ENCODE measurements at places on chromosomes 3 and 15.

- DNase-seq: no peak
Measured at GRCh38 chr3:69871251-69871650, 128.3 kb upstream of the SAMMSON start.

- DNase-seq: no peak
Measured at GRCh38 chr3:123037015-123037375, 9.4 kb upstream of the SEMA5B start.

DNA sequence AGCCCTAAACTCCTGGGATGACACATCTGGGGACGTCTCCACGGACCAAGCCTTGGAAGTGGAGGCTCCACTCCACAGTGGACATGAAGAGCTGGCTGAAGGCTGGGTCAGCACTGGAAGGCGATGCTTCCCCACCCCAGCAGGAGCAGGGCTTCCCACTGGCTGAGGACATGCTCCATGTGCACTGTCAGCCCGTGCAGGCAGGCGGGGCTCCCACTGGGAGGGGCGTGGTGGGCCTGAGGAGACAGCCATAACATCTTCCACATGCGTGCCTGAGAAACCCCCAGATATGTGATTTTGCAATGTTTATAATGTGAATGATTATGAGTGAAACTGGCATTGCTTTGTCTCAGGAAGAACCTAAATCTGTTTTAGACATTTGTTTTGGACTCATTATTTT lies 231.3 kb downstream of the KLF13 start:
- DNase-seq: no peak

DNA sequence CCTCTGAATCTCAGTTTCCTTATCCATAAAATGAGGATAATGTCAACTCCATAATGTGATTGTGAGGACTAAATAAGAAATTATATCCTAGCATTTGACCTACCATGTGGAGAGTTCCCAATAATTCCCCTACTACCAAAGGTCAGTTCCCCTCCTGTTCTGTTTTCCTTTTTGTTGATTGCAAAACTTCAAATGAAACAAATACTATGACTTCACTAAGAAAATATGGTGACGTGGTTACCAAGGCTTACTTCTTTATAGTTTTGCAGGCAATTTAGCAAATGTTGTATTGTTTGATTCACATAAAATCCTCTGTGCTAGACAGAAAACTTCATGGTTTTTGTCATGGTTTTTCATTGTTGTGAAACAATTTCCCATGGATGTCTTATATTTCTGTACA lies 153.8 kb upstream of the RORA start:
- no peak for DNase-seq

DNA sequence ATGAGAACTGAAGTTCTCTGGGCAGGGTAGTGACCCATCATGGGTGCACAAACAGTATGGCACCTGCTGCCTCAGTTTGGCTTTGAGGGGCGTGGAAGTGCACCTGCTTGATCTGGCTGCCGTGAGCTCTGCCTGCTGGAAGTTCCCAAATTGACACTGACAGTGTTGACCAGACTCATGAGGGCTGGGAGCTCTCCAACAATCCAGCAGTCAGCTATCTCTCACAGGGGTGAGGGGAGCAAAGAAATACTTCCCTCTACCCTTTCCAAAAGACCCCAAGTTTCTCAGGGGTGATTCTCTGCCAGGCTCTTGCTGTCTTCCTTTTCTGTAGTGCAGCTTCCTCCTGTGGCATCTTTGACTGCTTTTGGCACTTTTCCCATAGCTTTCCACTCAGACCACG lies 49.4 kb upstream of the ROBO1 start:
- DNase-seq: no peak

- DNase-seq: no peak
Measured at GRCh38 chr3:104520228-104520655, 846.5 kb upstream of the ALCAM start.

- no peak for DNase-seq
Measured at GRCh38 chr15:60340207-60340921, 57.4 kb downstream of the ANXA2 start.

- no peak for DNase-seq
Measured at GRCh38 chr3:123347691-123348264, 101.1 kb downstream of the ADCY5 start.

GRCh38 chr15:99202176-99202552 lies 47.2 kb downstream of the TTC23 start:
- no peak for DNase-seq

- DNase-seq: no peak
Measured at GRCh38 chr15:48890375-48890972, 12.5 kb downstream of the EID1 start.

- DNase-seq: no peak
Measured at GRCh38 chr3:124526601-124527000, 203.7 kb upstream of the UMPS start.

DNA sequence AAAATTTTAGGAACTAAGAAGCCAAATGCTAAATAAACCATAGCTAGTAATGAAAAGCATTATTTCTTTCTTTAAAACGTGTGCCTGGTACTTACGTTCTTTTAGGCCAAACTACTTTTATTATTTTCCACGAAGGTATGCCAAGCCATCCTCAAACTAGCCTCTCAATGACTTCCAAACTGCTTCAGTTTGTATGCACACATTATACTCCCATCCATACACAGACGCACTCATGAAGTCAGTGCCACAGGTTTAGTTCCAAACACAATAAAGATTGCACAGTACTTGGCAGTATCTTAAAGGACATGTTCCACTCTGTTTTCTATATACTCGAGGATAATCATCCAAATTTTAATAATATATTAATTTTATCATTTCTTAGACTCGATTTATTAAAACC lies 609.2 kb upstream of the ZNF385D start:
- no peak for DNase-seq

GRCh38 chr3:136690599-136690998 lies 61.6 kb downstream of the STAG1 start:
- no peak for DNase-seq

DNA sequence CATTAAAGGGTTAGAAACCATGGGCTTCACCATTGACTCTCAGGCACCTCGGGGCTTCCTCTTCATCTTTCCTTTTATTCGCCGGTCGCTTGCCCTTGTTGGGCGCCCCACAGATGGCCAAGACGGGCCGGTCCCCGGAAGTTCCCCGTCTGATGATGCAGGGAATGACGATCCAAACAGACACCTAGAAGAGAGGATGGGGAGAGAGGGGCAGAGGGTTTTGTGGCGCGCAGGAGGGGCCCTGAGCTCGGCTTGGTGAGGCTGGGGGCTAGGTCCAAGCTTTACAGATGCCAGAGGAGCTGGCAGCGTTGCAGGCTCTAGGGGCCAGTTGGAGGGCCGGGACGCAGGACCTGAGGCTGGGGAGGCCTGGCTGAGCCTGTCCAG lies 532 bp upstream of the ESYT3 start:
- no peak for DNase-seq

DNA sequence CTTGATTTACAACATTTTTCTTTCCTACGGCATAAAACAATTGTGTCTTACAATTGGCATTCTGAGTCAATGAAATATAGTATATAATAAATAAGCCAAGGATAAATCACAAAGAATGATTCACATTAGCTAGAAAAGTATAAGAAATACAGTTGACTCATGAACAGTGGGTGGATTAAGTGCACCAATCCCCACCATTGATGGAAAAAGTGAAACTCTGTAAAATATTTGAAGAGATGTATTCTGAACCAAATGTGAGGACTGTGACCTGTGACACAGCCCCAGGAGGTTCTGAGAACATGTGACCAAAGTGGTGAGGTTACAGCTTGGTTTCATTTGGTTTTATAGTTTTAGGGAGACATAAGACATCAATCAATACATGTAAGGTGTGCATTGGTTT lies 227.5 kb downstream of the ALCAM start:
- no peak for DNase-seq

Measured in activated T-cell treated with anti-CD3 and anti-CD28 coated beads for 48 hours (primary cell).